Activated B cell treated with CpG ODN at 0.5 μM for 24 hours (primary cell): ENCODE measurements at places on chromosomes 12 and 14. TPM values are rescaled to one million over a fixed set of nuclear protein-coding genes. Genes with fewer than 3 reads are reported as not detected.

SERPINA9 gene
- total RNA-seq: 0.24 and 0.40 TPM in 2 replicates

GPR135 gene
- total RNA-seq: 1.3 and 1.5 TPM in 2 replicates

DNAH10 gene
- total RNA-seq: 0.32 and 0.51 TPM in 2 replicates

PLEKHA5 gene
- total RNA-seq: 0.11 and 0.32 TPM in 2 replicates

CACNB3 gene
- 1.9 and 2.1 TPM in 2 replicates for total RNA-seq
